ENCODE measurements at places on chromosomes 4 and X. TPM values are rescaled to one million over a fixed set of nuclear protein-coding genes. Genes with fewer than 3 reads are reported as not detected.

The INPP4B gene
- 55.2 TPM for total RNA-seq

The HPSE gene
- total RNA-seq = 2.3 TPM

The DCAF16 gene
- total RNA-seq = 42.6 TPM

The ATRX gene
- 84.4 TPM for total RNA-seq

The PFKFB1 gene
- 1.4 TPM for total RNA-seq

The RGN gene
- total RNA-seq = 8.1 TPM

The ESX1 gene
- total RNA-seq = 41.7 TPM

The LRPAP1 gene
- total RNA-seq = 279 TPM

The CHM gene
- 21.9 TPM for total RNA-seq

The GPRASP1 gene
- 7.5 TPM for total RNA-seq

The ERCC6L gene
- 1.6 TPM for total RNA-seq

The MAGEA12 gene
- 8.9 TPM for total RNA-seq

The RENBP gene
- total RNA-seq = 3.4 TPM

The TCEAL6 gene
- total RNA-seq = 51.9 TPM

The NCAPG gene
- total RNA-seq = 13.3 TPM

The MAB21L2 gene
- total RNA-seq = not detected

The ARR3 gene
- total RNA-seq = not detected

The ZDHHC15 gene
- 3.5 TPM for total RNA-seq

The CXCL1 gene
- total RNA-seq = not detected

The WDFY3 gene
- total RNA-seq = 126 TPM

The FRMD7 gene
- not detected for total RNA-seq

The BMPR1B gene
- total RNA-seq = 9.1 TPM

The GRXCR1 gene
- 0.39 TPM for total RNA-seq

The DUSP21 gene
- total RNA-seq = 9.2 TPM

The OPHN1 gene
- 5.7 TPM for total RNA-seq

The TMEM164 gene
- total RNA-seq = 13.9 TPM

The TAB3 gene
- total RNA-seq = 166 TPM

The NEUROG2 gene
- 3.8 TPM for total RNA-seq

The PCDH7 gene
- 2.4 TPM for total RNA-seq

The NEK1 gene
- total RNA-seq = 25.5 TPM

The ELF4 gene
- total RNA-seq = 5.0 TPM

The HSD17B13 gene
- 0.94 TPM for total RNA-seq

The L1CAM gene
- 1.7 TPM for total RNA-seq

The DOK7 gene
- total RNA-seq = 29.5 TPM

The RBM46 gene
- total RNA-seq = 46.2 TPM

The SRPX2 gene
- total RNA-seq = 1.4 TPM

The EDA2R gene
- 3.1 TPM for total RNA-seq

The GPM6B gene
- total RNA-seq = 5.4 TPM

The MAGEB10 gene
- total RNA-seq = 6.9 TPM

The LRCH2 gene
- 3.8 TPM for total RNA-seq

The MAGEE1 gene
- 1.9 TPM for total RNA-seq
